ENCODE measurements at places on chromosomes 2 and 18. TPM values are rescaled to one million over a fixed set of nuclear protein-coding genes. Genes with fewer than 3 reads are reported as not detected.

GRCh38 chr18:50786864-50787263, 33.0 kb downstream of the MRO start:
- no peak for DNase-seq

GRCh38 chr2:4947911-4948310, 744.3 kb upstream of the SOX11 start:
- DNase-seq: no peak

DNA sequence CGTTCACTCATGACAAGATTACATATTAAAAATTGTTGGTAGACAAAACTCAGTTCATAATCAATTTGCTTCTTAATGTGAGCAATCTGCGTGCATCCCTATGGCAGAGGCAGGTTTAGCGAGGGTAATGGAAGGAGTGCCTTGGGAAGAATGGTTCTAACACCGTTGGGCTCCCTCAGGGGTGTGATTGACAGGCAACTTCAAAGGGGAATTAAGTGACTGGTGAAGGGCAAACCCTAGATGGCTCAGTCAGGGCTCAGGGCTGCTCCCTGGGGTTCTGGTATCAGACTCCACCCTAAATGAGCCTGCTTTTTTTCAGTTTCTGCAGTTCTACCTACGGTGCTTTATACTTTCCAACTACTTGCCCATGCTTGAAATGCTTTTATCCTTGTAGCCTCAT, 419.5 kb upstream of the CELF4 start:
- no peak for DNase-seq

- no peak for DNase-seq
Measured at GRCh38 chr2:223093436-223094241, 41.6 kb downstream of the KCNE4 start.

DNA sequence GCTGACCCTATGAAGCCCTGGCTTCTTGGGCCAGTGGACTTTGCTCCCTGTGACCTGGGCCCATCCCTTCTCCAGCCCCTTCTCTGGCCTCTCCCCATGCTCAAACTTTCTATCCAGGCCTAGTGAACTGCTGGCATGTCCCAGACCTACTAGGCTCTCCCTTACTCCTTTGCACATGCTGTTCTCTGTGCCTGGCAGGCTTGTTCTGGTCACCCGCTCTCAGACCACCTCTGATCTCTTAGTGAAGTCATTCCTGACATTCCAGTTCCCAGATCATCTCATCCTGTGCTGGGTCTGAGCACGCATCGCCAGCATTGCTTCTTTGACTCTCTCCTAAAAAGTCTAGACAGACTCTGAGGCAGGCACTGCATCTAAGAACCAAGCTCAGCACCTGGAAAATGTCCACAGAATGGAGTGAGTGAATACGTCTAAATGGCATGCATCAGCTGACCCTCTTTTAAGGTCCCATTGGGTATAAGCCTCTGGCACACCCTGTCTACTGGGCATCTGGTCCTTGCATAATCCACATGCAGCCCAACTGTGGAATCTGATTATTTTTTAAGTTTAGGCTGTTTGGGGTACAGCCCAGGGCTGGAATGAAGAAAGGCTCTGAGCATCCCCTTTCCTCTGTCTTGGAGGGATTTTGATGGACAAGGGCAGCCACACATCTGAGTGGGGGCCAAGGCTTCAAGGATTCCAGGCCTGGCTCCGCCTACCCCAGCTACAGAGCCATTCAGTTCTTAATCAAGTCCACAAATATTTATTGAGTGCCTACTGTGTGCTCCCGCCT, 130.6 kb upstream of the HAAO start:
- no peak for DNase-seq

GRCh38 chr2:43169987-43170386, 56.4 kb downstream of the ZFP36L2 start:
- DNase-seq: peak; percentile 89

DNA sequence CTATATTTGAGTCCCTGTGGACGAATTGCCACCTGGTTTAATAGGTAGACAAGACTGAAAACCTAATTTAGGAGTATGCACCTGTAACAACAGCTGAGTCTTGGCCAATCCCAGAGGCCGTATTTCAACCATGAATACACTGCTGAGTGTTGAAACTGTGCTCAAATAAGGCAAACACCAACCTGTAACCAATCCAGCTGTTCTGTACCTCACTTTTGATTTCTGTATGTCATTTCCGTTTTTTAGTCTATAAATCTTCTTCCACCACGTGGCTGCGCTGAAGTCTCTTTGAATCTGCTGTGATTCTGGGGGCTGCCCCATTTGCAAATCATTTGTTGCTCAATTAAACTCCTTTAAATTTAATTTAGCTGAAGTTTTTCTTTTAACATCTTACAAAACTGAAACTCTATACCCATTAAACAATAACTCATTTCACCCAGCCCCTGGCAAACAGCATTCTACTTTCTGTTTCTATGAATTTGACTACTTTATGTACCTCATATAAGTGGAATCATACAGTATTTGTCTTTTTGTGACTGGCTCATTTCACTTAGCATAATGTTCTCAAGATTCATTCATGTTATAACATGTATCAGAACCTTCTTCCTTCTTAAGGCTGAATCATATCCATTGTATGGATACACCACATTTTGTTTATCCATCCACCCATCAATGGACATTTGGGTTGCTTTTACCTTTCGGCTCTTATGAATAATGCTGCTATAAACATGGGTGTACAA, 7.5 kb upstream of the YPEL5 start:
- DNase-seq: peak; percentile 82

DNA sequence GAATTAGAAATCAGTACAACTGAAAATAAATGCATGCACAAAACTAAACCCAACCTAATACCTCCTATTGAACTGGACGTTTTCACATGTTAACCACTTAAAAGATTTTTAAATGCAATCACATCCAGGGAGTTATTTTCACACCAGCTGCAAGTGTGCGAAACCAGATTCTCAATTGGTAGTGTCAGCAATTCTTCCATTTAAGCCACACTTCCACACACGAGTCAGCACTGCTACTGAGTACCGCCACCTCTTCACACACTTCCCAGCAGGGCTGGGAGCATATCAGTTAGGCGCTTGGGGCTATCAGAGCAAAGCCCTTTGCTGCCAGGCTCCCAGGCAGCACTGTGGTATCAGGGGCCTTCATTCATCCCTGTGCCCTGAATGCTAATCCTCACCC, 14.2 kb downstream of the ERCC3 start:
- no peak for DNase-seq

- no peak for DNase-seq
Measured at GRCh38 chr2:169862816-169863215, 35.6 kb downstream of the UBR3 start.

GRCh38 chr18:21602299-21602587, 1.7 kb upstream of the ESCO1 start:
- DNase-seq: no peak

GRCh38 chr2:238568455-238569440, 142.0 kb downstream of the ASB1 start:
- no peak for DNase-seq

GRCh38 chr18:12883372-12883683, 709 bp downstream of the PTPN2 start:
- DNase-seq: no peak

- DNase-seq: no peak
Measured at GRCh38 chr2:129910446-129911362, 68.8 kb upstream of the RAB6C start.

- peak; percentile 49 for DNase-seq
Measured at GRCh38 chr2:230170532-230170931, 49.3 kb downstream of the SP110 start.

DNA sequence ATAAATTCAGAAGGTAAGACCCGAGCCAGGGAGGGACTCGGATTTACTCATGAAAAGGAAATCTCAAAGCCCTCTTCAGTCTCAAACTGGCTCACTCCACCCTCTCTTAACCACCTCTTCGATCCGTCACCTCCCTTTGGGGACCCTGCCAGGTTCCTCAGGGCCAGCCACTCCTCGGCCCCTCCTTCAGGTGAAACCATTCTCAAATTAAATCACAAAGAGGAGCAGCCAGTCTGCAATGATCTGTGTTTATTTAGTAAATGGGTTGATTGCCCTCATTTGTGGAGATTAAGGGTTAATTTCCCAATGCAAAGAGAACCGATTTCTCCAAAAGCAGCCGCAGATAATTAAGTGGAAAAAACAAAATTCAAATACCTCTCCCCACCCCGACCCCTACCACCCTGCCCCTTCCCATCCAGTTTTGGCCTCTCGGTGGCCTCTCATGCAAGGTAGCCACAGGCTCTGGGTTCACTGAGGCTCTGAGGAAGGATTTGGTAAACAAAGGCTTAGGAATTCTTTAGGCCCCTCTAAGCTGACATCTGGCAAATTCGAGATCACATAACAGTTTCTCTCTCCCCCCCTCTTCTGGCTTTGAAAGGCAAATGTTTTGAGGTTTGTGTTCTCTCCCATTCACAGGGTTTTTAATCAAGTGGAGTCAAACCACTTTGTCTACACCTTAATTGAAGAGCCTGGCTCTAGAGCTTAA, 10.3 kb upstream of the FZD7 start:
- DNase-seq: no peak

DNA sequence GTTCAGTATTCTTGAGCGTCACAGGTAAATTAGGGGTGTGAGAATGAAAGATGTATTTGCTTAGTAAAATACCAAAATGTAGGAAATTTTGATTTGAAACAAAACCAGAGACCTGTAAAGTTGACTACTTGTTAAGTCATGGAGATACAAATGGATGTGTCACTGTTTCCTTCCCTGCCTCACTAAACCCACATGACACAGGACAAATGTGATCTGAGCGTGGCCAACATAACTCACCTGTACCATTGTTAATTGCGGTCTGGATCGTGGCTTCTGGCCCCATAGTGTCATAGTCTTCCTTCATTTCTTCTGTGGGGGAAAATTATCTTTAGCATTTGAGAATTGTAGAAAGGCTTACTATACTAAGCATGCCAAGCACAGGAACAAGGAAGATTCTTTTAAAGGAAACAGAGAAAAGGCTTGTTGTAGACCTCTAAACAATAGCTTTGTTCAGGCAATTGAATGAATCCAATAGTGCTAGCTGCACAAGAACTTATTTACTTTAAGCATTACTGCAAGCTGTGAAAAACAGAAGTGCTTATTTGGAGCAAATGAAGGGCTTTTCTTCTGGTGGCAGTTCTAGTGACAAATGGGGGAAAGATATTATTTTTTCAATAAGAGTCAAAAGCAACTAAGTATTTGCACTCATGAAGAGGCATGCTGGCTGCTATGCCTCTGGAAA, 95.2 kb downstream of the ZEB2 start:
- peak; percentile 35 for DNase-seq

DNA sequence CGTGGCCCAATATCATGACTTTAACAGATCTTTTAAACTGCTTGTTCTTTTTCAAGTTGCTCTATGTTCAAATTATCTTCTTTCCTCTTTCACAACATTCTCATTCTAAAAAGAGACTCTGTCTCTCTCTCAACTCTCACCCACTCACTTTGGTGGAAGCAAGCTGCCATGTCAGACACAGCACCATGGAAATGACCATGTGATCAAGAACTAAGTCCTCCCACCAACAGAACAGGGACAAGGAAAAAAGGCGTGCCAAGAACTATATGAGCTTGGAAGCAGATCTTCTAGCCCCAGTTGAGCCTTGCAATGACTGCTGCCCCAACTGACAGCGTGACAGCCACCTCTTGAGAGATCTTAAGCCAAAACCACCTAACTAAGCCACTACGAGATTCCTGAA, 23.9 kb downstream of the BAZ2B start:
- no peak for DNase-seq

DNA sequence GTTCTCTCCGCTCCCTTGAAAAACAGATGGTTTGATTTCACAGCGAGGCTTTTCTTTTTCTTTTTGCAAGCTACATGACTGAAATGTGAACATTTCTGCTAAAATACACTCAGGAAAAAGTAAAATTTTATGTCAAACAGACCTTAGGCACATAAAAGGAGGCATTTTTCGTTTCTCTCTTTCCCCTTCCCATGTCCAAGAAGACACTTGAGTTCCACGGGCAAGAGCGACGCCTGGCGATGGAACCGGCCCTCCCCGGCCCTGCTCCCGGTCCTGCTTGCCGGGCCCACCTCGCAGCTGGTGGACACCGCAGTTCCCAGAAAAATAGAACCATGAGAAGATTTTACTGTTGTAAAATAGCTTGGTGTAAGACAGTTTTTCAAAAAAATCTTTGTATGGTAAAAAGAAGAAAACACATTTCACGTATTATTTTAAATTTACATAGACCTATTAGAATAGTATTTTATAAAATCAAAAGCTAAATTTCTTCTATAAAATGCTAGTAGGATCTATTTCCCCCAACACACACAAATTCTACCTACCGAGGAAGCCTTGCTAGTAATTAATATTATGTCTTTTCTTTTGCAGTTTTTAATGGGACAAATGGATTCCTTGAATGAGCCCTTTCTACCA, 2.3 kb upstream of the ALKAL2 start:
- DNase-seq: peak; percentile 73

- no peak for DNase-seq
Measured at GRCh38 chr2:190031969-190032618, 30.4 kb downstream of the MSTN start.

- peak; percentile 67 for DNase-seq
Measured at GRCh38 chr2:110858135-110858725, 125.9 kb downstream of the ACOXL start.

DNA sequence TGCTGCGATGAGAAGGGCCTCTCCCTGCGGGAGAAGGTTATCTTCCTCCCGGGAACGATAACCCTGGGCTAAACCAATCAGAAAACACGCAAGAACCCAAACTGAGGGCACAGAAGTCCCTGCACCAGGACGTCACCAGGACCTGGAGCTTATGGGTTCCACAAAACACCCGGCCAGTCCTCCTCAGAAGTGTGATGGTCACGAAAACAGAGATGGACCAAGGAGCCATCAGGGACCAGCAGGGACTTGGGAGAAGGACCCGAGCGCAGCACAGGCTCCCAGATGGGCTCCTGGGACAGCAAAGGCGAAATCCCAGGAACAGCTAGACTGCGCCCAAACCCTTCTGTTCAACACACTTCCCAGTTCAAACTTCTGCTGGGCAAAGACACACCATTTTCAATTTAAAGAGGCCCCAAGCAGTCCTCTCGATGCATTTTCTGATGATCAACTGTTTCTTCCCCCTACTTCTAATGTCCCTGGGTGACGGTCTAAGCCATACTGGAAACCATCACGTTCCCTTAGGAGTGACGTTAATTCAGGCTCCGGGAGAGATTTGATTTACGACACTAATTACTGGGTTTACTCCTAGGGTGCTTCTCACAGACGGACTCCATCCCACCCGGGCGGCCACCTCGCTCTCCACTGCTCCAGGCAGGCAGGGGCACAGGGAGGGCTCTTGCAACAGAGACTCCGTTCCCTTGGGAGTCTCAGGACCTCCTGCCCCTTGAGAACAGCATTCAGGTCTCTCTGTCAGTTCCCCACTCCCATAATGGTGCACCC, 29.2 kb downstream of the ZNF516 start:
- no peak for DNase-seq

SULT1C3 gene
- not detected for total RNA-seq

SEMA4C gene
- 8.5 TPM for total RNA-seq

KDM3A gene
- total RNA-seq: 49.9 TPM

CHRNG gene
- total RNA-seq: not detected

MREG gene
- 3.9 TPM for total RNA-seq

PSMG2 gene
- total RNA-seq: 99.2 TPM

FBXO36 gene
- 1.6 TPM for total RNA-seq

ANKRD36B gene
- total RNA-seq: 11.3 TPM

AQP12A gene
- not detected for total RNA-seq

CNGA3 gene
- not detected for total RNA-seq

GNLY gene
- total RNA-seq: 3.2 TPM
